Cardiac fibroblast (primary cell): ENCODE measurements at places on chromosomes 2 and 18.

- DNase-seq, result no peak
These were observed 54.9 kb downstream of the LIPG start for GRCh38 chr18:49616618-49617328.

DNA sequence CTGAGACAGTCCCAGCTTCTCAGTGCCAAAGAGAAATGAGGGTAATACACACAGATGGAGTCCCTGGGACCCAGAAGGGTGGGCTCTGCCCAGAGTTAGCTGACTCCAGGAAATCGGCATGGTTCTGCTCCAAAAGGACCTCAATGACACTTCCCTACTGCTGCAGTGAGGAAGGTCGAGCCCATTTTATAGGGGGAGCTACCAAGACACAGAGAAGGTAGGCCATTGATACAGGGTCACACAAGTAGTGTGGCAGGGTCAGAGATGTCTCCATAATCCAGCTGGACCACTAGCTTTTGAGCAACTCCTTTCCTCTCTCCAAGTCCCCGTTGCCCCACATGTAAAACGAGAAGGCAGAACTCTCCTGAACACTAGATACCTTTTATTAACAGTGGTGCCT, 276.9 kb downstream of the MYCN start:
- DNase-seq, result no peak

- no peak for DNase-seq
These were observed 42.4 kb downstream of the MEIS1 start for GRCh38 chr2:66477135-66477842.

GRCh38 chr18:79620576-79621165, 58.9 kb upstream of the CTDP1 start:
- DNase-seq, result no peak

DNA sequence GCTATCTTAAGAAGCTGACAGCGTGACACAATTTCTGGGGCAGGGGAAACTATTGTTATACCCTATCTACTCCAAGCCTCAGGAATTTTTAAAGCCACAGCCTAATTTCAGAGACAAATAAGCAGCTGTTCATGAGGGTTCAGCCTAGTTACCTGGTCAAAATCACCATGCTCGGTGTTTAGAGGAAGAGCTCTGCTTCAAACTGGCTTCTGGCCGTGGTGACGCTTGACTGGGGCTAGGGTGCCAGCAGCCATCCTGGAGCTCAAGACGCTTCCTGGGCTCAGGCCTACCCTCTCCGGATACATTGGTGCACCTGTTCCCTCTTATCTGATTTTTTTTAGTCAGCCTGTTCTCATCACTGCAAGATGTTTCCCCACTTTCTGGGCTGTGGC, 41.7 kb downstream of the FRZB start:
- DNase-seq, result no peak

DNA sequence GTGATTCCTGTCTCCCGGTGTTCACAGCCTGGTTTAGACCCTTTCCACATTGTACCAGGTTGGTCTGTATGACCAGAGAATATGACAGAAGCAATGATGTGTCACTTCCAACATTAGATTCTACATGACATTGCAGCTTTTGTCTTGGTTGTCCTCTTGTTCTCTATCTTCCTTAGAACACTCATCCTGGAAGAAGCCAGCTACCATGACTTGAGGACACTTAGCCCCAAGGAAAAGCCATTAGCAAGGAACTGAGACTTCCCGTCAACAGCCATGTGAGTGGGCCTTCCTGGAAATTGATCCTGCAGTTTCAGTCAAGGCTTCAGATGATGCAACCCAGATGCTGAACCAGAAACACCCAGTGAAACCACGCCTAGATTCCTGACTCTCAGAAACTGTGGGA, 143.3 kb downstream of the MREG start:
- peak; percentile 75 for DNase-seq

- DNase-seq, result peak; percentile 27
These were observed 7.0 kb upstream of the DRC1 start for GRCh38 chr2:26394694-26395093.

DNA sequence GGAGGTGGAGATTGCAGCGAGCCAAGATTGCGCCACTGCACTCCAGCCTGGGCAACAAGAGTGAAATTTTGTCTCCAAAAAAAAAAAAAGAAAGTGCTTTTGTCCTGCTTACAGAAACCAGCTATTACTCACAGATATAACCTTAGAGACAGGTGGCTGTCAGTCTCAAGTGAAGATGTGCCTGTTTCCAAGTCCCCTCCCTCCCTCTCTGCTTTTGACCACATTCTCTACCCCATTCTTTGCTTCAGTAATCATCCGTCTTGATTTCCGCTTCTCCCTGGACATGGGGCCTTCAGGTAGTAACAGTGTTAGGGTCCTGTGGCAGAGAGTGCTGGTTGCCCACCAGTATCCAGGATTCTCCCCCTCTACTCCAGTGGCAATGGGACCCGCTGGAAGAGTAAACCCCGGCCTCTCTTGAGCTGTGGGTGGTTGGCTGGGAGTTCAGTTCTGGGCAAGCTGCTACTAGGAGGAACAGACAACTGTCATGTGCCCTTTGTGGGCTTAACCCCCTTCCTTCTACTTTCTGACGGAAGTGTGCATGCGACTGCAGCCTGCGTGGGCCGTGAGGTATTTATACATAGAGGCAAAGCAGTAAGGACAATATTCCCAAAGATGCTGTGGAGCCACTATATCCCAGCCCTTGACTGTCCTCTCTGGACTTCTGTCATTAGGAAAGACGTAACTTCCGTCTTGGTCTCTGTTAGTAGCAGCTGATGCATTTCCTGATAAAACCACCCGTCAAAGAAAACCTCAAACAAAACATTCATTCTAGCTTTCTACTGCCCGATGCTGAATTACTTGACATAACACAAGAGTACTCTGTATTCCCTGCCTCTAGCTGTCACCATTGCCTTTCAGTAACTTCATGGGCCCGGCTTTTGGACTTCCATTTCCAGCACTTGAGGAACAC, 17.8 kb downstream of the PDCL3 start:
- peak; percentile 6 for DNase-seq

DNA sequence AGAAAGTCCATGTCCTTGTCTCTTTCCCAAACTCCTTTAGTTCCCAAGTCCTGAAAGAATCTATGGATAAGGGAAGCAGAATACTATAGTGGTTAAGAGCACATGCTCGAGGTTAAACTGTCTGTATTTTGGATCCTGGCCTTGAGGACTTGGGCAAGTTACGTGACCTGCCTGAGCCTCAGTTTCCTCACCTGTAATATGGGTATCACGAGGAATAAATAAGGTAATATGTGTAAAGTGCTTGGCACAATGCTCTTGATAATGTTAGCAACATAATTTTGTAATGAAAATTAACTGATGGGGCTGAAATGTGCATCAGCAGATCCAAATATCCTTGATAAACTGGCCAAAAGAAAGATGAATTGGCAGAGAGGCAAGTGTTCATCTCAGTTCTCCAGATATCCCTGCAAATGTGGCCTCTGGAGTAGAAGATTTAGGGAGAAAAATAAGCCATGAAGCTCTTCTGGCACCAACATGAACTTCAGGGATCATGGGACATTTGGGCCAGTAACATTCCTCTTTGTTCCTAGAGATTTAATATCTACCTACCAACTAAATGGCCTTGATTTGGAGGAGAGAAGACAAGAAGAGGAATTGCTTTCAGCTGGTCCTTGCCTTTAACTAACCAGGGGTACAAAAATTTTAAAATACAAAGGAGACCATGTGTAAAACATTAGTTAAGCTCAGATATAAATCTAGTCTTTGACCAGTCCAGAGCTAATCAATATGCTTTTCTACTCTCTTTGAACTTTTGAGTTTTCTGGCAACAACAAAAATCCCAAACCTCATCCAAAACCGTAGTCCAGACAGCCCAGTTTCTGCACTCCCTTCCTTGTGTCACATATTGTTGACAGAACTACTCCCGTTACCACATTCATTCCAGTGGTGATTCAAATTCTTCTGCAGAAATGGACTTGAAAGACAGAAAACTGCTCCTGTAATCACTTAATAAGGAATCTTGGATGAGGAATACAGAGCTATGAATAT, 52.7 kb upstream of the EML4 start:
- DNase-seq, result peak; percentile 66

GRCh38 chr2:62642429-62643099, 62.9 kb upstream of the EHBP1 start:
- DNase-seq, result no peak

DNA sequence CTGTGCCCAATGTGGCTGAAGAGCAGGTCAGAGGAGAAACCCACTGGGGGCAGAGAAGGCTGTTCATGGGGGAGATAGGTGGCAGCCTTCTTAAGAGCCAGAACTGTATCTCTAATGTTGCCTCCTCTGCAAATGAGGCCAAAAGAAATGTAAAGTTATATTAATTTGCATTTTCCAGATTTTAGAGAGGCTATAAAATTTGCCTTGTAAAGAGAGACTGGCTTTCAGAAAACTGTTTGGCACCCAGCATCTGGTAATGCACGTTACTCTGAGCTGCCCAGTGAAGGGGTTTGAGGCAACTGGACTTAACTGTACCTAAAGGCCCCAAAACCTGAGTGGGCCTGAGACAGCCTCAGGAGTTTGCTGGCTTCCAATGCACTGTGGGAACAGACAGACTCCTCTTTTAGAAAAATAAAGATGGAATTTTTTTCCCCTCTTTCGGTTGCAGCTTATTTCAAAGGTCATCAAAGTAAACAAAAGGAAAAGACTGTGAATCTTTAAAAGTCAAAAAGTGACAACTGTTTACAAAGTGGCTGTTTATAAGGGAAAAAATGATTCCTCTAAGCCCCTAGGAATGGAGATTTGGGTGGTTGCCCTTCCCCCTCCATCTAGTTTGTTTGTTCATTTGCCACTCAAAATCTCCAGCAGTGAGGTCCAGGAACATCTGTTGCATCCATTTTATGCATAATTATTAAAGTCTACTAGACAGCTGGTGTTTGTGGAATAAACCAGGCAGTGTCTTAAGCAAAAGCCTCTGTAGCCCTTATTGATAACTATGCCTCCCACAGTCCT, 132.2 kb upstream of the ZFP36L2 start:
- no peak for DNase-seq

DNA sequence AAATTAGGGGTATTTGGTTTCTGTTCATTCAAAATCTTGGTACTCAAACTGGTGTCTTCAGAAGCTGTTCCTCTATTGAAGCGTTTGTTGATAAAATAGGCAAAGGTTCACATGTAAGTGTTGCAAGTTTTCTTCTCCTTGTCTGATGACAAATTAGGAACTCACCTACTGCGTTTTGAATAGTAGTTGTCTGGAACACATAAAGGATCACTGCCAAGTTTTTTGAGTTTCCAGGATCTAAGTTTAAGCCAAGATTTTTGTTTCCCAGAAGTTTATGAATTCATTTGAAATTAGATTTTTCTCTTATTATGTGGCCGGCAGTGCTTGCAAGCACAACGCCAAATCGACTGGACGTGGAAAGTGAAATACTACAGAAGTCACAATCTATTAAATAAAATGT, 85.4 kb downstream of the ARHGEF33 start:
- DNase-seq, result no peak

- DNase-seq, result no peak
These were observed 31.3 kb upstream of the C1D start for GRCh38 chr2:68094111-68094510.

- DNase-seq, result no peak
These were observed 810.8 kb upstream of the CHAC2 start for GRCh38 chr2:52956766-52957165.

DNA sequence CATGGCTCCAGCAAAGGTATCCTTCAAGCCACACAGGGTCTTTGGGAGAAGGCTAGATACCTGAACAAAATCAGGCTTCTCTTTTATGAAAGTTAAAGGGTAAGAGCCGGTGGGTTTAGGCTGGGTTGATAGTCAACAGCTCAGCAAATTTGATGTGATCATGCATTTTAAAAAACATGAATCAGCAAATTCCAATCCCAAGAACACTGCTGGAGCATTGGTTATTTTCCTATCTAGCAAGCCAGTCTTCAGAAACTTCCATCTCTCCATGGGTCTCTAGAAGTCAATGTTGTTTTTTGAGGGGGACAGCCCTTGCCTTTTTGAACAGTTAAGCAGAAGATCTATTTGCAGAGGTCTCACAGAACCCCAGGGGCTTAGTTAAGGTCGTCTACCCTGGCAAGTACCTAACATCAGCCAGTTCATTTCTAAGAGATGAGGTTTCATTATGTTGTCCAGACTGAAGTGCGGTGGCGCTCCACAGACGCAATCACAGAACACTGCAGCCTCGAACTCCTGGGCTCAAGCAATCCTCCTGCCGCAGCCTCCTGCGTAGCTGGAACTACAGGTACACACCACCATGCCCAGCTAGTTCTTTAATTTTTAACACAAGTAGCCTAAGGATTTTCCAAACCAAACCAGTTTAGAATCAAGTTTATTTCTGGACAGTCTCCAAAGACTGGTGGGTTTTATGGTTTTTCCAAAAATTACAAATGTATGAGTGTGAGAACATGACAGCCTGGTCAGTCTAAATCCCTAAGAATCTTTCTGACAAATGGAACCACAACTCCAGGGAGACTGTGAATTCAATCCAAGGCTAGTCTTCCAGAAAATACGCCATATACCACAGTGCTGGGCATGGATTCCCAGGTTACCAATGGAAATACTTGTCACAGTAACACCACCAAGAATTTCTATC, 4.1 kb upstream of the ZCCHC2 start:
- no peak for DNase-seq

- no peak for DNase-seq
These were observed 5.6 kb upstream of the WDFY1 start for GRCh38 chr2:223950448-223951347.

- DNase-seq, result peak; percentile 39
These were observed 1.7 kb downstream of the TMEM127 start for GRCh38 chr2:96264086-96264485.

DNA sequence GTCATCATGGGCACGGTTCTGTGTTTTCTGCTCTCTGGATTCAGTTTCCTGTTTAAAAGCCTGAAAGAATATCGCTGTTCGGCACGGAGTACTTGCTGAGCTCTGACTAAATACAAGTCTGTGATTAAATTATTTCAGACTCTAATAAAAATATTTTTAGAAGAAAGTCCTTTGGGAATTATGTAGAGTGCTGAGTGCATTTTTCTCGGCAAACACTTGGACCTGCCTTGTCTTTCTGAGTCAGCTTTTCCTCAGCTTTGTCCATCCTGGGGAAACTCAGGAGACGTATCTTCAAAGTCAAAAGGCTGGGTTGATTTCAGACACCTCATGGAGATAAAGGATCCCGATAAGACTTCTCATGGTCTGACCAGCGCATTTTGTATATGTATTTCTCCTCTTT, 45.9 kb downstream of the IL1R2 start:
- peak; percentile 92 for DNase-seq

- no peak for DNase-seq
These were observed 38.0 kb downstream of the KYNU start for GRCh38 chr2:142915502-142915901.

DNA sequence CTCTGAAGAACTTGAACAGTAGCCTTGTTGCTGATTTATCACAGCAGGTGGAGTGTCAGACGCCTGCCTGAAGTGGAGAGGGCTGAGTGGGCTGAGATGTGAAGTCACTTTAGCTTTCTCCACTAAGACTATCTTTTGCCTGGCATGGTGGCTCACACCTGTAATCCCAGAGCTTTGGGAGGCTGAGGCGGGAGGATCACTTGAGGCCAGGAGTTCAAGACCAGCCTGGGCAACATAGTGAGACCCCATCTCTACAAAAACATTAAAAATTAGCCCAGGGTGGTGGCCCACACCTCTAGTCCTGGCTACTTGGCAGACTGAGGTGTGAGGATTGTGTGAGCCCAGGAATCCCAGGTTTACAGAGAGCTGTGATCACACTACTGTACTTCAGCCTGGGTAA, 60.6 kb upstream of the TTC39C start:
- DNase-seq, result no peak

GRCh38 chr18:64091526-64091925, 57.4 kb downstream of the LINC00305 start:
- no peak for DNase-seq

GRCh38 chr2:101706819-101707177, 9.3 kb downstream of the MAP4K4 start:
- no peak for DNase-seq

GRCh38 chr2:54806975-54807374, 83.5 kb downstream of the EML6 start:
- DNase-seq, result no peak

GRCh38 chr2:98867539-98868309, 68.3 kb downstream of the CRACDL start:
- peak; percentile 6 for DNase-seq
